ENCODE measurements at places on chromosomes 11 and 22.

DNA sequence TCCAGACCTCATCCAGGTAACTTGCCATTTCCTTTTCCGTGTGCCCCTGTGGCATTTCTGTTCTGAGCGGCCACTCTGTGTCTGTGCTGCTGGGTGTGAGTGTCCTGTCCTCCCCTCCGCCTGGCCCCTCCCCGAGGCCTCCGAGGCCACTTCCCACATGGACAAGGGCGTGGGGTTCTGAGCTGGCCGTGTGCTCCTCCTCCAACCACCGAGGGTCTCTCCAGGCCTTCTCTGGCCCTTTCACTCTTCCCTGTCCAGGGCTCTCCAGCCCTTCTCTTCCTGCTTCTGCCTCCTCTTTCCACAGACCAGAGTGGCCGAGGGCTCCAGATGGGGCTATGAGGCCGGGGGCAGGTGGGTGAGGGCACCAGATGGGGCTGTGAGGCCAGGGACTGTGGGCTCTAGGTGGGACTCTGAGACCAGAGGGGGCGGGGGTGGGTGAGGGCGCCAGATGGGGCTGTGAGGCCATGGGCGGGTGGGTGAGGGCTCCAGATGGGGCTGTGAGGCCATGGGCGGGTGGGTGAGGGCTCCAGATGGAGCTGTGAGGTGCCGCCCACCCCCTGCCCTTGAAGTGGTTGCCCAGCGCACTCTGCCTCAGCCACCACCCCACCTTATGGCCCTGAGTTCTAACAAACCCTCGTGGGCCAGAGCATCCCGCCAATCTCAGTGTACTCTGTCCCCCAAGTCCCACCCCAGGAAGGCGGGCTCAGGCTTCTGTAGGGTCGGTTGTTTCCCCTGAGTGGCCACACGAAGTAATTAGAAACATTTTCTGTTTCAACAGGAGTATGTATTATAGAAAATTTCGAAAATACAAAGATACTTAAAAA lies 24.1 kb downstream of the PTDSS2 start:
- DNase-seq: no peak

DNA sequence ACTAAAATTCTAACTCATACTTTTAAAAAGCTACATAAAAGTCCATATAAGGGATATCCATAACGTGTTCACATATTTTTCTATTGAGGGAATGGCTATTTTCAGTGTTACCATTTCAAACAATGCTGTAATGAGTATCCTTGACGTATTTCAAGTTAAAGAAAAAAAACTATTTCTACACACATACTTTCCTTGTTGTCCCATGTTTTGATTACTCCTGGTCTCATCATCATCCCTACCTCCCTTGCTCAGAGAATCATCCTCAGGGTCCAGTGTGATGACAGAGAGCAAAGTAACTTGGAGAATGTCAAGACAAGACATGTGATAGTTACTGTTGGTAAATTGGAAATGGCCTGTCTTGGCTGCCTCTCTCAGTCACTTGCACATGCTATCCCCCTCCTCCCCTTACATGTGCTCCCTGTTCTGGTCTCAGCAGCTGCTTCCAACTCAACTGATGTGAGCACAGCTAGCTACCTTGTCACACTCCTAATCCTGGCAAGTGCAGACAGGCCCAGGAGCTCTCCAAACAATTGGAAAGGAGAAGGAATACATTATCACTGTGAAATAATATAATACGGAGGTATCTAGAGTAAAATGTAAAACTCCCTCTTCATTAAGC lies 21.8 kb downstream of the NUMA1 start:
- DNase-seq: no peak

DNA sequence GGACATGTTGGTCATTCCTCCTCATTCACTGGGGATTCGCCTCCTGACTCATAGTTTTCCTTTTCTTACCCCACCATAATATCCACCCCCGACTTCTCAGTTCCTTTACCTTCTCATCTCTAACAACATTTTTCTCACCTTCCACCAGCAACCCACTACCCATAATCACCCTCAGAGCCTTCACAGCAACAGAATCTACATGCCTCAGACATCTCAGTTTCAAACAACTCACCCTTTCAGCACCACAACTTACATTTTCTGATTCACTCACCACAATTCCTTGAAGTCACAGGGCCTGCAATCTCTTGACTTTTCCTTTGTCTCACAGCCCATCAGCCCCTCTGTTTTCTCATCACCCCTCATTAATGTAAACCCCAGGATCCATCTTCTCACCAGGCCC lies 2.3 kb upstream of the MTNR1B start:
- no peak for DNase-seq

- DNase-seq: no peak
Observed at GRCh38 chr11:100994966-100995365, 134.6 kb downstream of the PGR start.

- no peak for DNase-seq
Observed at GRCh38 chr11:66857927-66858185, 992 bp downstream of the LRFN4 start.

All from nephron progenitor cell (in vitro differentiated cells).